ENCODE measurements at places on chromosomes 4 and X. TPM values are rescaled to one million over a fixed set of nuclear protein-coding genes. Genes with fewer than 3 reads are reported as not detected.
A peak's percentile ranks its signal among the peaks of the same experiment; 100 is the strongest.

DNA sequence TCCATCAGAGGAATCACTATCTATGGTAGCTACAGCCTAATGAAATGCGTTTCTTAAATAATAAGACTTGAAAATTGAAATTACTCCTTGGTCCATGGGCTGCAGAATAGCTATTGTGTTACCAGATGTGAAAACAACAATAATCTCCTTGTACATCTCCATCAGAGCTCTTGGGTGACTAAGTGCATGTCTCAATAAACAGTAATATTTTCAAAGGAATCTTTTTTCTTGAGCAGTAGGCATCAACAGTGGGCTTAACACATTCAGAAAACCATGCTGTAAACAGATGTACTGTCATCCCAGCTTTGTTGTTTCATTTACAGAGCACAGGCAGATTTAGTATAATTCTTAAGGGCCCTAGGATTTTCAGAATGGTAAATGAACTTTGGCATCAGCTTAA lies 67.3 kb downstream of the GLUD2 start:
- ATAC-seq, result peak; percentile 23

The LRIT3 gene
- 0.32 TPM for total RNA-seq

GRCh38 chrX:9312922-9313867 lies 151.7 kb upstream of the TBL1X start:
- ATAC-seq, result no peak

GRCh38 chr4:138951764-138952163 lies 63.8 kb upstream of the NOCT start:
- ATAC-seq, result no peak

DNA sequence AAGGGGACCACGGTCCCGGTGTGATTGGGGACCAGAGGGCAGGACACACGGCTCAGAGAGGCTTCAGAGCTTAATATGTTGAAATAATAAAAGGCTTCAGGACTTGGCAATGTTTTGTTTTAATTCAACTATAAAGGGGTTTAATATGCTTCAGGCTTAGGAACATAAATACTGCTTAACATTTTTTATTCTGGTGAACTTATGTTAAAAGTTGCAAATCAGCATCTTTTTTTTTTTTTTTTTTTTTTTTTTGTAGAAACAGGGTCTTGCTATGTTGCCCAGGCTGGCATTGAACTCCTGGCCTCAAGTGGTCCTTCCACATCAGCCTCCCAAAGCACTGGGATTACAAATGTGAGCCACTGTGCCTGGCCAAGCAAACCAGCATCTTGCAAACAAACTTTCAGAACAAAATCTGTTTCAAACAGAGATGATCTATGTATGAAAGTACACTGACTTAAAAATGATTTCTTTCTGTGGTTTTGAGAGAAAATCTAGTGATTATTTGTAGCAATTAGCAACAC lies 37.7 kb downstream of the RHOH start:
- no peak for ATAC-seq

DNA sequence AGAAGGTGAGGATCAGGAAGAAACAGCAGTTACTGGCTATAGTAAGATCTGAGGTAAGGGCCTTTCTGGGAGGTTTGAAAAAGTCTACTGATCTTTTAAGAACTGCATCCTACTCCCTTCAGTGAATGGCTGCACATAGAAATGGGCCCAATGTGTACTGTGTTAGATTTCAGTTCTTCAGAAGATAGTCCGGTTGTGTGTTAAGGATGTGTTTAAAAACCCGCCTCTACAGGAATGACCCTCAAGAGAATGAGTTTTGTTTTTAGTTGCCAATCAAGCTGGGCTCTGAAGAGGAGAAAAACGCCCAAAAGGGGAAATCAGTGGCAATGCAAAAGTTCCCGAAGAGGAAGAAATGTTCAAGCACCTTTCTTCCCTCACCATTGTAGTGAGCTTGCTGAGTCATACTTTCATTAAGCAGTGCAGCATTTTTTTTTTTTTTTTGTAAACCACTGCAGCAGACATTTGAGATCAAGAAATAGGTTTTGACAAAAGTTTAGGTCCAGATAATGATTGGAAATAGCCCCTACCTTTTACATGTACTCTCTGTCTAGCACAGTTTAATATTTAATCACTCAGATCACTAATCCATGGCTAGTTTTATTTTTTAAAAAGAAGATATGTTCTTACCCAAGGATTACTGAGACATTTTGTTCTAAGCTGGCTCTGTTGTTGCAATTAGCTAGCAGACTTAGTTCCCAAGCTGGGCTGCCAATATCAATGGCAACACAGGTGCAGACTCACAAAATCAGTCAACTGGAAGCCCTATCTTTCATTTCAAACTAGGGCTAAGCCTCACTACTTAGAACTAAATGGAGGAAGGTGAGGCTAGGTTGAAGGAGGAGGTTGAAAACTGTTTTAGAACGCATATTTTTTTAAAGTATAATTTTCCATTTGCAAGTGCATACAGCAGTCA lies 7.0 kb upstream of the TRPC5OS start:
- ATAC-seq, result peak; percentile 18

DNA sequence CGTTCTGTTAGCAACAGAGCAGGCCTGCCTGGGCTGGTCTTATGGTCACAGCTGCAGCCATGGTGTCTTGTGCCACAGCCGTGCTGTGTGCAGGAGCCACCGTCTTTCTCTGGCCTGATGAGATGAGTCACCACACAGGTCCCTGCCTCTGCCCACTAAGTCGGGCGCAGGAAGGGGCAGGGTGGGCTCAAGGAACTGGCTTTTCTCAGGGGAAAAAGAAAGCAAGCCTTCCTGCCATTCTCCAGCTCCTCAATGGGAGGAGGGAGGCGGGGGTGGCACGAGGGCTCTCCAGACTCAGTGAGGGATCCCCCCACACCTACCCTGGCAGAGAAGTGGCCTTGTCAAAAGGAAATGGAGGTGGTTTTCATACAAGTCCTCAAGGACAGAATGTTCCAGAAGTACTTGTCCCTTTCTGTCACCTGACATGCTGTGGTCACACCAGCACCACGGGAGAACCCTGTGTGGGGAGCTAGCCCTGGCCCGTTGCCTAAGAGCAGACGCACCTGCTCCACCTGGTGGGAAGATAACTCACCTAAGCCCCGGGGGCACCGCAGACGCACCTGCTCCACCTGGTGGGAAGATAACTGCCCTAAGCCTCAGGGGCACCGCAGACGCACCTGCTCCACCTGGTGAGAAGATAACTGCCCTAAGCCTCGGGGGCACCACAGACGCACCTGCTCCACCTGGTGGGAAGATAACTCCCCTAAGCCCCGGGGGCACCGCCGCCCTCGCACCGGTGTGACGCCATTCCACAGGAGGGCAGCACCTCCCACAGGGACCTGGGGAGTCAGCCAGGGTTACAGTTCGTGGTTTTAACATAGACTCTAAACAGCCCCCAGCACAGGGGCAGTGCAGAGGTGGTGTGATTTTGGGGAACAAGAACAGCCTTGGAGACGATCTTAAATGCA lies 18.5 kb downstream of the UVSSA start:
- no peak for ATAC-seq
